ENCODE measurements at places on chromosomes 12 and 14. TPM values are rescaled to one million over a fixed set of nuclear protein-coding genes. Genes with fewer than 3 reads are reported as not detected.
A peak's percentile ranks its signal among the peaks of the same experiment; 100 is the strongest.

DNA sequence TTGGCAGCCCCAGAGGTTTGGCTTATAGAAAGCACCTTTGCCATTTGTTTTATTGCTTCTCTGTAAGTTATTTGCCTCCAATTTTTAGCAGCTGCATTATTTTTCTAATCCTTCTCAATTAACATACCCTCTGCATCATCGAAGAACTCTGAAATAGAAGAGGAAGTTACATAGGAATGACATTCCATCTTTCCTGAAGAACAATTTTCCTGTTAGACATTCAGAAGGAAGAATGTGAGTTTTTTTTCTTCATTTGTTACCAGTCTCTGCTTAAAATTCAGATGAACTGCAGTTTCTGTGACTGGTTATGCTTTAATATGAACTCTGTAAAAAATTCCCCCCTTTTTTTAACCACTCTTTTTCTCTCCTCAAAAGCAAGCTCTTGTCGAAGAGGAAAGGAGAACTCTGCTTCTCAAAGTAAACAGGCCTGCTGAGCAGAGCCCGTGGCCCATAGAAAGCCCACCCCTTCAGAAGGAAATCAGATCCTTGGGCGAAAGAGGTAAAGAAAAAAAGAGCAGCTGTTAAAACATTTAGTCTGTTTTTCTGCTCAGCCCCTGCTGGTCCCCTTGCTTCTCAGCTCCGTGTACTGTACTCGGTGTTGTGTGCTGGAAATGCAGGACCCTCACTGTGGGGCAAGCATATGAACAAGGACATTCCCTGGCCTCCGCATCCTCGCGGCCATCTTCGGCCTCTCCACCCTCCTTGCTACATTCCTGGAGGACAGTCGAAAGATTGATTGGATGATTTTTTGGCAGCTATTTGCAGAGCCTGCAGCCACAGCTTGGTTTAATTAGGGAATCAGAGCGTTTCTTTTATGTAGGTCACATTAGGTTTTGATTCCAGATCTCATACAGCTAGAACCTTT is 164.4 kb upstream of the LRIG3 start:
- no peak for DNase-seq

Gene RASSF9
- 3.7 TPM for total RNA-seq

DNA sequence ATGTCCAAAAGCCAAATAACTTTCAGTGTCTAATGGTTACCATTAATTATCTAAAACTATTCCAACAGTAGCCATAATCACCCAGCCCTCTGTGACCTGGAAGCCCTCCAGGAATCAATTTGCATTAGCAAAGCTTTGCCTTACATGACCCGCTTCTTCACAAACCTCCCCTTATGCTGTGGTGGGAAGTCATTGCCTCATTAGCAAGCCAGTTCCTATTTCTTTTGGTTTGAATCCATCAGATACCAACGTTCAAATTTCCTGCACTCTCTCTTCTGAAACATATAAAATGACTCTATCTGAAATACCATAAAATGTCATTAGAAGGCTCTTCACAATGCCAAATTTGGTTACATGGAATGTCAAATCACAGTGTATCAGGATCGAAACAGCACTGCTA is 268.3 kb upstream of the PRKD1 start:
- DNase-seq, result no peak

Gene NEUROD4
- total RNA-seq, result not detected

Gene RNASE3
- 0.61 TPM for total RNA-seq

DNA sequence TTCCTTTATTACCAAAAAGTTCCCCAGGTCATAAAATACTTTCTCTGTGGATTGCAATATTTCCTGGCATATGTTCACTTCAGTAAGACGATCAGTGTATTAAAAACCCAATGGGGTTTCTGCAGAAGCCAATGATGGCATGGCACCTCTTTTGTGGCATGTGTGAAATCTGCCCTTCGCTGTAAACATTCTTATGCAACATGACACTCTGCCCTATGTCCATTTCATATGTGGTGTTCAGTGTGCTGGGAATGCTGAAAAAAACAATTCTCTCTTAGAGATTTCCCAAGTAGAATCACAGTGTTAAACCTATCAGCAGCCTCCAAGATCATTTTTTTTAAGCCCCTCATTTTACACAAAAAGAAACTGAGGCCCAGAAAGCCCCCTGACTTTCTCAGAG is 2.3 kb upstream of the MYBPC1 start:
- DNase-seq, result no peak

DNA sequence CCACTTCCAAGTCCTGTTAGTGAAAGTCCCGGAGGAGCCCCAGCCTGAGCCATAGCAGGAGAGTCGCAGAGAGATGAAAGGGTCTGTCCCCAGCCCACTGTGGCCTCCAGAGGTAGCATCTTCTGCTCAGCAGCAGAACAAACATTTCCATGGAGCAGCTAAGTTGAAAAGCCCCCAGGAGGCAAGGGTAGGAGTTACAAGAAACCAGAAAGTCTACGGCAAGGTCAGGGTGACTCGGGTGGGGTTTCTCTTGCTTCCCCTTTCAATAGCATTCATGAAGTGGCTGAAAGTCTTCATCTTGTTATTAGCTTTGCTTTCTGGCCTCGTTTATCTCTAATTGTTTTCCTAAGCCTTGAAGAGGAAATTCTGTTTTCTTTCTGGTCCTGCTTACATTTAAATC is 151.2 kb upstream of the DIO3 start:
- DNase-seq, result no peak

- no peak for DNase-seq
These were observed 76.1 kb downstream of the TBC1D30 start for GRCh38 chr12:64900540-64900939.

GRCh38 chr12:110668480-110669192 is 20.3 kb downstream of the HVCN1 start:
- DNase-seq, result no peak

- DNase-seq, result no peak
These were observed 22.5 kb upstream of the PGF start for GRCh38 chr14:74977901-74978385.

DNA sequence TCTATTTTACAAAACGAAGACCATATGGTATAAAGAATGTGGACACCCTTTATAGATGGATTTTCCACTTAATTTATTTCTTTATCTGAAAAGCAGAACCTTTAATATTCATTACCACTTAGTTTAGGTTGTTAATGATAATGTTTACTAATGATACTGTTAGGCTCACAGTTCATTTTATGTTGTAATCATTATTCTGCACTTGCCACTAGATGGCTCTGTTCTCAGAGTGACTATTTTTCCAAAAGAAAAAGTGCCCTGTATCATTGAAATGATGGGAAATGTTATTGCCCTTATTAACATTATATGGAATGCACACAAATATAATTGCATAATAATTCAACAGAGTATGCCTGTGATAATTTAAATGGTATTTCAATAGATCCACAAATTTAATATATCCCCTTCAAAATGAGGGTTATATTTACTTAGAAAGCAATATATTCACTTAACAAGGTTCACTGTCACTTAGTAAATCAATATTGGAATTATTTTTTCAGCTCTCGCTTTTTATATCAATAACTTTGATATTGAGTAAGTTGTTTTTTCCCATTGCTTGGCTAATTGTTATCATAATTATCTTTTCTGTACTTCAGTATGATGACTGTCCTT is 95.7 kb downstream of the PDE3A start:
- no peak for DNase-seq

DNA sequence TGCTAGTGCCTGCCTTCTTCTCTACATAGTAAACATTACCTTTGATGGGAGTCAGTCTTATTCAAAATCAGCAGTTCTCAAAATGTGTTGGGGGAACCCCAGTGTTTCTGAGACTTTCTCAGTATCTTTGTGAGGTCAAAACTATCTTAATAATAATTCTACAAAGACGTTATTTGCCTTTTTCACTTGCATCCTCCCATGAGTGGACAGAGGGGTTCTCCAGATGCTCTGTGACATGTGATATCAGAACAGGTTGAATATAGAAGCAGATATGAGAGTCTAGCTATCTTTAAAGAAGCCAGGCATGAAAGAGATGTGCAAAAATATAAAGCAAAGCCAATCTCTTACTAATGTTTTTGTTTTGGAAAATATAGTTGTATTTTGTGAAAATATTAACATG is 144.7 kb downstream of the KTN1 start:
- DNase-seq, result no peak

DNA sequence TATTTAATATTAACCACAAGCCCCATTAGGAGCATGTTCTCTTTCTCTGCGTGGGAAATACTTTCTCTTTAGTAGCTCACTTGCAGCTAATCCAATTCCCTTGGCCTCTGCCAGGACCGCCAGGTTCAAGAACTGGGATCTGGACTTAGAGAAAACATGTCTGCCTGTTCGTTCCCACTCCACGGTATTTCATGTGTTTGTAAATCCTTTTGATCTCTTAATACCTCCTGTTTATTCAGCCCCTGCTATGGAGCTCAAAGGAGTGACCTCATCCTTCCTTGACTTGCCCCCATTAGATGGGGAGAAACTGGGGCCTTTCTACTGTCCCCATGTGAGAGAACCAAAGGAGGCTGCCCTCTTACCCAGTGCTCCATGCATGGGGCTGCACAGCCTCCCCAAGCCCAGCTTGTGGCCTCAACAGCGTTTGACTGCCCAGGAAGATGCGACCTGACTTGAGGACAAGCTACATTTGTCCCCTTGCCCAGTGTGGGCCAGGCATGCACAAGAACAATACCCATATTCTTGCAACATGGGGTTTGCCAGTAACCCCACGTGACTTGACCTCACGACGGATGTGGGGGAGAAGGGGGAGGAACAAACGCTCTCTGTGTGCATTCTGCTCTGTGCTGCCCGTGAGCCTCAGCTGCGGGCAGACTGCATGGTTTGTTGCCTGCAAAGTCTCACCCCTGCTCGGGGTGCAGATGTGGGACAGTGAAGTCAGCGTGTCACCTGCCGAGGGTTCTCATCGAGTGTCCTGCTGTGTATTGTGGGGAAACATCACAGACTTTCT is 30.3 kb downstream of the CD9 start:
- peak; percentile 58 for DNase-seq

DNA sequence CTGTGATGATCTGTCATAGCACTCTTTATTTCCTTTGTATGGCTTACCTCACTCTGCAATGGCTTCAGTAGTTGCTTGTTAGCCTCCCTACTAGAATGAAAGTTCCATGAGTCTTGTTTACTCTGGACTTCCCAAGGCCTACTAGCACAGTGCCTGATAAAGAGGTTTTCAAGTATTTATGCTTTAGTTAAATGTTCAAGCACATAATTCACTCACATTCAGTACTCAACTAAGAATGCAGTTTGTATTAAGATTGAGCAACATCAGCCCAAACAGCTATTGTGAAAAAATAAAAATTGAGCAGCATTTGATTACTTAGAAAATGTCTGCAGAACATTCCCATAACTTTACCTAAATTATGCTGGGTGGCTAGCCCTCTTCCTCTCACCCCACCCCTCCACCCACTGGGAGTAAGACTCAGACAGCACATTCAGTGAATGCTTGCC is 158.9 kb upstream of the AMIGO2 start:
- DNase-seq, result no peak

Gene PSEN1
- total RNA-seq, result 20.0 TPM

- DNase-seq, result no peak
These were observed 51.4 kb upstream of the TMTC2 start for GRCh38 chr12:82635263-82635662.

Gene RIC8B
- total RNA-seq, result 22.8 TPM

DNA sequence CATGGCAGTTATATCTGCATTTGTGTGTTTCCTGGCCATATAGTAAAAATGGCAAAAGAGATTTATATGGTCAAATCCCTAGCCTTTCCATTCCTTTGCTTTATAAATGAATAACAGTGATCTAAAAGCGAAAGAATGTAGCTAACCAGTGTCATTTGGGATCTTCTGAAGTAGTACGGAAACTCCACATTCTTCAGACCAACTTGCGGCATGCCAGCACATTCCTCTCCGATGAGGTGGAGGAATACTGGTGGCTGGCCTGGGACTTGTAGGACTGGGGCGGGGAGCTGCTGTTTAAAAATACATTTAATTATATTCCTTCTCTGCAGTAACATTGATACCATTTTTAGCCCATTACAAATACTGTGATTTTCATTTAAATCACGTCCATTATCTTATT is 85.3 kb downstream of the SAMD4A start:
- DNase-seq, result peak; percentile 89

GRCh38 chr14:103239751-103240150 is 94.3 kb upstream of the EIF5 start:
- DNase-seq, result no peak

- DNase-seq, result peak; percentile 34
These were observed 15.1 kb downstream of the RNF41 start for GRCh38 chr12:56206452-56207166.

- DNase-seq, result no peak
These were observed 162.1 kb downstream of the TMTC2 start for GRCh38 chr12:82848845-82849244.

Data from heart left ventricle (tissue), 16 donors.